ENCODE measurements at places on chromosomes 7 and 10.

DNA sequence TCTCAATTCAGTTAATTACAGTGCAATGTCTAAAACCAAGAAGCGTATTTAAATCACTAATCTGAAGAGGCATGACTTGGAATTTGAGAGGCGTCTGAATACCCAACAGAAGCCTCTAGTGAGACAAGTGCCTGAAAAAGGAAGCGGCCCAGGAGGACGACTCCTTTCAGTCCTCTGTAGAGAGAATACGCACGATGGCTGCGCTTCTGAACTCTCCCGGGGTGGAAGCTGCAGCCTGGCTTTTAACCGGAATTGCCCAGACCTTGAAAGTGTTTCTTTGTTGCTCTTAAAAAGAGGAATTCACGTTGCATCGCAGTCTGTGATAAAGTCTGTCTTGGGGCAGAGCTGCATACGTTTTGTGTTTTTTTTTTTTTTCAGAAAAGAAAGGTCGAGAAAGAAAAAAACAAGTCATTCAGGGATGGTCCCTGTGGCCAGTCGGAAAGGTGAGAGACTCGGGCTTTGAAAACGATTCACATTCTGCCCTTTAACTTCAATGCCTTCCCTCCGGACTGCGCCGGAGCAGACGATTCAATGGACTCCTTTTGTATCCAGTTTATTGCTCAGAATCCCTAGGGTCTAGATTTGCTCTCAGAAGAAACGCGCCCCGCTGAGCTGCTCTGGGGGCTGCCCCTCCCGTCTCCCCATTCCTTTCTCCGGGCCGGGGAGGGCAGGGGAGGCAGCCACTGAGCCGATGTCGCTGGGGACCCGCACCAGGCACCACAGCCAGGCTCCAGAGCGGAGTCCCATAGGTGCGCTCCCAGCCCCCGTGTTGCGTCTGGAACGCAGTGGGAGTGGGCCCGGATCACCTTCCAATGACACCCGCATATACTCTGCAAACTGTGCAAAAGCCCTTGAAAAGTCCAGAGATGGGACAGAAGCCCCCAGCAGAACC lies 994 bp upstream of the PTF1A start:
- no peak for DNase-seq

DNA sequence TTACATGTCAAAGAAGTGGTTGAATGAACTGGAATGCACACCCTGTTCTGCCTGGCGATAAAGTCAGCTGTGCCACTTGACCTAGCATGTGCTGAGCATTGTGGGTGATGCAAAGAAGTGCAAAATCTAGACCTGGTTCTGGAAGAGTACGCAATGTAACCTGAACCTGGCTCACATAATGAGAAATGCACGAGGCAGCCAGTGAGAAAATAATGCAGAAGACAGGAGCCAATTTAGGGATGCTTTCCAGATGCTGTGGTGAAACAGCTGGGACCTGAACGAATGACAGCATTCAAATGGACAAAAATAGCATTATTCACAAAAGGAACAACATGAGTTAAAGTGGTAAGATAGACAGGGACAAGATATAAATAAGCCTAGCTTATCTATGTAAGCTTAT lies 402.6 kb downstream of the SORCS1 start:
- no peak for DNase-seq

GRCh38 chr7:133345690-133346421 lies 93.0 kb downstream of the EXOC4 start:
- DNase-seq = no peak

- no peak for DNase-seq
These were observed 141.0 kb downstream of the CHRM2 start for GRCh38 chr7:137009404-137009803.

DNA sequence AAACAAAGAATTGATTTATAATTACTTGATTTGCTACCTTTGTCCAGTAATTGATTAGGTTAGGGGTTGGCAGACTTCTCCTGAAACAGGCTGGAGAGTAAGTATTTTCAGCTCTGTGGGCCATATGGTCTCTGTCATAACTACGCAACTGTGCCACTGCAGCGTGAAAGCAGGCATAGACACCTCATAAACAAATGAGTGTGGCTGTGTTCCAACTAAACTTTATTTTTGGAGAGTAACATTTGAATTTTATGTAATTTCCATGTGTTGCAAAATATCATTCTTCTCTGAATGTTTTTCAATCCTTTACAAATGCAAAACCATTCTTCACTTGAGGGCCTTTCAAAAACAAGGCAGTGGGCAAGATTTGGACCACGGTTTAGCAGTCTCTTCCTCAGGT lies 76.9 kb downstream of the GALNT17 start:
- DNase-seq = no peak

DNA sequence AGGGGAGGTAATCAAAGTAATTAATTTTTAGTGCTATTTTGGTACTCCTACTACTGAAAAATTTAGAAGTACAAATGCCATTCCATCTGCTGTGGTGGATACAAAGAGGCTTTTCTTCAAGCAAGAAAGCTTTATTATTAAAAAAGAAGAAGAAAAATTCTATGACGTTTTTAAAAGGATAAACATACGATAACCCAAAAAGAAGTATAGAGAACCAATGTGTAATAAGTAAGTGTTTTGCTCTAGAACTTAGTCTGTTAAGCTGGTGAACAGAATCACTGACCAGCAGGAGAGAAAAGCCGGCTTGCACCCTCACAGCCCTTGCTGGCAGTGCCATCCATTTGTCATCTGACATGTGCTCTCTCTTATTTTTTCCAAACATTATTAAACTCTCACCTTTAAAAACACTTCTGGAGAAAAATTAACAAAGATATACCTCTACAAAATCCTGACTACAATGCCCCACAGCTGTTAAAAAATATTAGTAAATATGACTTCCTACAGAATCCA lies 81.5 kb downstream of the SRPK2 start:
- no peak for DNase-seq

GRCh38 chr10:18786478-18786877 lies 127.2 kb downstream of the ARL5B start:
- no peak for DNase-seq

All from A172 (cell line).